Articular chondrocyte of knee joint (primary cell): ENCODE measurements at places on chromosomes 4 and X. TPM values are rescaled to one million over a fixed set of nuclear protein-coding genes. Genes with fewer than 3 reads are reported as not detected.

Gene KDR
- total RNA-seq: 0.13 and 0.43 TPM in 2 replicates

Gene GRIA2
- total RNA-seq: 0.22 TPM in 1 of 2 replicates, not detected in the other

Gene MXRA5
- total RNA-seq: 125 and 135 TPM in 2 replicates

Gene RWDD4
- 66.3 and 78.8 TPM in 2 replicates for total RNA-seq

Gene TRAM1L1
- total RNA-seq: 6.2 and 7.6 TPM in 2 replicates

Gene FRMD7
- total RNA-seq: 1.6 and 1.8 TPM in 2 replicates

Gene MAGEA1
- total RNA-seq: not detected in 2 replicates

Gene RBM3
- 362 and 640 TPM in 2 replicates for total RNA-seq

Gene USP17L30
- not detected in 2 replicates for total RNA-seq

Gene CLDN22
- total RNA-seq: not detected in 2 replicates

Gene CXCL1
- total RNA-seq: 9.4 and 28.2 TPM in 2 replicates

Gene ANK2
- total RNA-seq: 61.0 and 87.4 TPM in 2 replicates

Gene CSAG2
- not detected in 2 replicates for total RNA-seq
